ENCODE measurements at places on chromosomes 2 and 18.

DNA sequence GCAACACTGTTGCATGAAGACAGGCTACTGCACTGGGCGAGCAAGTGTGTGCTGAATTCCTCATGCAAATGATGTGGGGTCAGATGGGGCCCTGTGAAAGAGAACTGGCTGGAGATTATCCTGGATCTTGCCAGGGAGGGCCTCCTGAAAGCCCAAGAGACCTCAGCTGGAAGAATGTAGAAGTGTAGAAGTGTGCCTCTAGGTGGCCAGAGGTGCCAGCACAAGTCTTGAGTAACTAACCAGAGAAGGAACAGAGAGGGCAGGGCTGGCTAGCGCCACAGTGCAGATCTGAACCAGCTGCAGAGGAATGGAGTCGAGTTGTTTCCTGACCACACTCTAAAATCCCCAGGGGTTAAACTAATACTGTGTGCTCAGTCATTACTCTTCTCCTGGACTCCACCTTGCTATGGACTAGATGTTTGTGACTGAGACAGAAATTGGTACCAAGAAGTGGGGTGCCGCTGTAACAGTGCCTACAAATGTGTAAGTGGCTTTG lies 399.3 kb downstream of the LRATD1 start:
- no peak for DNase-seq

DNA sequence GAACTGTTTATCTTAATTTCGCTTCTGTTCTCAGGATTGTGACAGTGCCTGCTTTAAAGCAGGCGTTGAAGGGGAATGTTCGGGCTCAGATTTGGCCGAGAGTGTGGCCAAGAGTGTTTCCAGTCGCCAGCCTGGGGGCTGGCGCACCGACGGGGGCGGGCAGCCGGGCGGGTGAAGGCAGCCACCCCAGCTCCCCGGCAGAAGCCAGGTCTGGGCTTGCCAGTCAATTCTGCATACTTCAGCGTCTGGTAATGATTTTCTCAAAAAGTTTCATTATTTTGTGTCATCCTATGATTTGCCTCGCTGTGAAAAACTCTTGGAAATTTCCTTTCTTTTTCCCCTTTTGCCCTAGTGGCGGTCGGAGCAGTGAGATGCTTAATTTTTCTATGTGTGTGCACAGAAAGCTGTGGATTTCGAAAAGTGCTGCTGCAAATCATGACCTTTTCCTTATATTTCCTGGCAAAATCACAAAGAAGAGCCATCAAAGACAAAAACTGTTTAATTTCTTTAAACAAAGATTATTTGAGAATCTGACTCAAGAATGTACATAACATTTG lies 856 bp downstream of the FAM228A start:
- no peak for DNase-seq

GRCh38 chr18:61817086-61817485 lies 75.7 kb downstream of the RNF152 start:
- DNase-seq = no peak

DNA sequence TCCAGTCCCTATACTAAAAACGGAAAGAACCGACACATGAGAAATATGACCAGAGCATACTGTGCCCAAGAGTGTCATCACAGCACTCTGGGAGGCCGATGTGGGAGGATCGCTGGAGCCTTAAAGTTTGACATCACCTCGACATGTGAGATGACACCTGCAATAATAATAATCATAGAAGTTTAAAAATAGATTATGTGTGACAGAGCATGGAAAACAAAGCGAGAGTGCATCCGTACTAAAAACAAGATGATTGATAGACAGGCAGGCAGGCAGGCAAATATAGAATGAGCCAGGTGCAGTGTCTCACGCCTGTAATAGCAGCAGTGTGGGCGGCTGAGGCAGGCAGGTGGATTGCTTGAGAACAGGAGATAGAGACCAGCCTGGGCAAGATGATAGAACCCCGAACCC lies 114.8 kb upstream of the ANKRD30BL start:
- DNase-seq = no peak

GRCh38 chr2:129281791-129282530 lies 697.5 kb upstream of the RAB6C start:
- DNase-seq = no peak

- peak; percentile 20 for DNase-seq
Measured at GRCh38 chr2:98027538-98027937, 31.8 kb upstream of the TMEM131 start.

Data from ecto neural progenitor cell (in vitro differentiated cells).